ENCODE measurements at places on chromosomes 7 and 10. TPM values are rescaled to one million over a fixed set of nuclear protein-coding genes. Genes with fewer than 3 reads are reported as not detected.

Gene TACR2
- total RNA-seq, result not detected

Gene PLEKHS1
- not detected for total RNA-seq

Gene ZNF736
- 26.3 TPM for total RNA-seq

DNA sequence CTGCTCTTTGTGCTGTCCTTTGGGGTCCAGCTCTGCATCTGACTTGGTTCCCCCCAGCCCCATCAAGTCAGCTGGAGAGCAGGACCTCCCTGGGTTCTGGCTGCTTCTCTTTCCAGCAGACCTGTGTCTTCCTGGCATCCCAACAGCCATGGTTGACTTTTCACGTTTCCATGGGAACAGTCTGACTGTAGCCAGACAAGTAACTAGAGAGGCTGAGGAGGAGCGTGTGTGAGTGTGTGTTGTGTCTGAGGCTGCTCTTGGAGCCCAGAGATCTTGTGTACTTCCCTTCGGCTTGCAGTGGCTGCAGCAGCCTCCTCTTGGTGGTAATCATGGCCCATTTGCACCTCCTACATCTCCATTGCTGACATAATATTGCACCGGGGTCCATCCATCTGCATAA is 332.0 kb downstream of the RPS24 start:
- DNase-seq, result no peak
- H3K36me3 ChIP-seq, result no peaks in the 10 kb centered on the region
- H3K27ac ChIP-seq, result no peak overlapping the region
- no peak overlapping the region for H3K4me3 ChIP-seq
- H3K4me1 ChIP-seq, result peaks cover 20% of the 10 kb centered on the region
- no peaks in the 10 kb centered on the region for H3K27me3 ChIP-seq

GRCh38 chr7:128915271-128915819 is 4.8 kb upstream of the KCP start:
- H3K4me3 ChIP-seq, result peak overlapping the region; percentile 24
- no peaks in the 10 kb centered on the region for H3K36me3 ChIP-seq
- H3K27ac ChIP-seq, result no peak overlapping the region
- H3K27me3 ChIP-seq, result peaks cover 25% of the 10 kb centered on the region

GRCh38 chr7:138483531-138483930 is 23.5 kb downstream of the TRIM24 start:
- H3K27ac ChIP-seq, result no peak overlapping the region
- peaks cover 51% of the 10 kb centered on the region for H3K4me1 ChIP-seq
- DNase-seq, result no peak
- H3K4me3 ChIP-seq, result no peak overlapping the region
- H3K36me3 ChIP-seq, result peaks cover 28% of the 10 kb centered on the region

DNA sequence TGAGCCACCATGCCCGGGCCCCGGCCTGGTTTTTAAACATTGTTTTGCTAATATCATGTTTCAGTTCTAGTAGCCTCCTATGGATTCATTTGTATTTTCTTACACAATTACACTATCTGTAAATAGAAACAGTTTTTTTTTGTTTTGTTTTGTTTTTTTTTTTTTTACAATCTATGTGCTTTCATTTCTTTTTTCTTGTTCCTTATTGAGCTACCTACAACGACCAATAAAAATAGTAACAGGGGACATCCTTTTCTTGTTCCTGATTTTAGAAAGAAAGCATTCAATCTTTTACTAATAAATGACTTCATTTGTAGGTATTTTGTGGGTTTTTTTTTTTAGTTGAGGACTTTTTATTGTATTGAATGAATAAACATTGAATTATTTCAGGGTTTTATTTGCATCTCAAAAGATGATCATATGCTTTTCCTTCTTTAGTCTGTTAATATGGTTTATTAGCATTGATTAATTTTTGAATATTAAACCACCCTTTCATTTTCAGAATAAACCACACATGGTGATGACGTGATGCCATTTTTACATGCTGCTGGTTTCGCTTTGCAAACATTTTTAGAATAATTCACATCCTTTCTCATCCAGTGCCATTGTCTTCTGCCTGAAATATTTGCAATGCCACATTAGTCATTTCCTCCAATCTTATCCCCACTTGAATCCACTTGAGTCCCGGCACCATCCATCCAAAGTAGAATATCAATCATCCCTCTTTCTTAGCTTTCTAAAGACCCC is 18.1 kb upstream of the AKR1E2 start:
- no peak overlapping the region for H3K27ac ChIP-seq
- no peaks in the 10 kb centered on the region for H3K36me3 ChIP-seq
- DNase-seq, result no peak
- no peaks in the 10 kb centered on the region for H3K4me1 ChIP-seq
- peaks cover 6% of the 10 kb centered on the region for H3K27me3 ChIP-seq

Measured in activated CD8-positive, alpha-beta T cell treated with anti-CD3 and anti-CD28 coated beads for 36 hours (primary cell).